Skeletal muscle cell (primary cell): ENCODE measurements at places on chromosomes 12 and 14.

- no peak for DNase-seq
Measured at GRCh38 chr12:104226672-104227071, 11.1 kb downstream of the TXNRD1 start.

GRCh38 chr14:60647837-60648248 lies 1.4 kb downstream of the SIX1 start:
- no peak for DNase-seq

- DNase-seq = no peak
Measured at GRCh38 chr12:75455839-75456238, 24.7 kb upstream of the GLIPR1 start.

- DNase-seq = no peak
Measured at GRCh38 chr12:77133566-77133965, 68.2 kb upstream of the E2F7 start.

DNA sequence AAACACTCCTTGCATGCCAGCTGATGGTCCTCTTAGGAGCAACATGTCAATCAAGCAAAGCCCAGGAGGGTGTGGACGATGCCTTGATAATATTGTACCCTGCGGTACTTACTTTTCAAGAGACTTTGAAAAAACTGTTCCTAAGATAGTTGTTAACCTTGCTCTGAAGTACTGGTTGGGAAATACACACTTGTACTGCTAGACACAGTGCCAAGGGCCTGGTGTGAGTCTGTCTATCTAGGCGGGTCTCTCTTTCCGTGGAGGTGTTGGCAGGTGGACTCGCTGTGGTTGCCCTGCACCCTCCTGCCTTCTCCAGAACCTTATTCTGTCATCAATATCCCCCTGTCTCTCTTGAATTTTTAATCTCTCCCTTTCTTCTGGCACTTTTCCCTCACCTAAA lies 189.4 kb downstream of the NRXN3 start:
- DNase-seq = no peak

DNA sequence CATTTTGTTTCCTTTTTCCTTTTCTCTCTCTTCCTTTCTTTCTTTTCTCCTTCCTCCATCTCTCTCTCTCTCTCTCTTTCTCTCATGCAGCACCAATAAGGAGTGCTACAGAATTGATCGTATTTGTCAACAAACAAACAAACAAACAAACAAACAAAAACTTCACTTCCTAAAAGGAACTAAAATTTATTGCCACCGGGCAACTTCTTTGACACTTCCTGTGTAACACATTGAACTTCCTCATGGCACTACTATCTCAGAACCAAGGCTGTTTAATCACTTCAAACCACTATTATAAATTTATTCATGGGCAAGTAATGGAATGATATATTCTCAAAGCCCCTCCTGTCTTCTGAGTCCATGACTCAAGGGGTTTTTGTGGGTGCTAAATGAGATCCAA lies 51.3 kb downstream of the SERPINA3 start:
- DNase-seq = no peak

DNA sequence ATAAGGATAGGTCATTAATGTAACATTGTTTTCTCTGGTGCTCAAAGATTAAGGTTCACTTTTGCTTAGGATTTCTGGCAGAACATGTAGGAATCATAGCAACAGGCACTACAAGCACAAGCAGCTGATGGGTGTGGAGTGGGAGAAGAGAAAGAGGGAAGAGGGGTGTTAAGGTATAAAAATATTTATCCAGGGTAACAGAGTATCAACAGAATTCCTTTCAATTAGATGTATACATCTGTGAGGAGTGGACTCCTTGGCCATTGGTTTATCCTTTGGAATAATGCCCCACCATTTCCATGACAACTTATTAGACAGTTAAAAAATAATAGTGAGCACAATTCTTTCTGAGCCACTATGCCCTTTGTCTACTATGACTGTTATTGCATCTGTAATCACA lies 388.3 kb upstream of the DDHD1 start:
- DNase-seq = no peak

- DNase-seq = no peak
Measured at GRCh38 chr12:128763395-128763794, 60.4 kb downstream of the SLC15A4 start.

- DNase-seq = no peak
Measured at GRCh38 chr14:73719791-73720190, 5.6 kb upstream of the PNMA1 start.

DNA sequence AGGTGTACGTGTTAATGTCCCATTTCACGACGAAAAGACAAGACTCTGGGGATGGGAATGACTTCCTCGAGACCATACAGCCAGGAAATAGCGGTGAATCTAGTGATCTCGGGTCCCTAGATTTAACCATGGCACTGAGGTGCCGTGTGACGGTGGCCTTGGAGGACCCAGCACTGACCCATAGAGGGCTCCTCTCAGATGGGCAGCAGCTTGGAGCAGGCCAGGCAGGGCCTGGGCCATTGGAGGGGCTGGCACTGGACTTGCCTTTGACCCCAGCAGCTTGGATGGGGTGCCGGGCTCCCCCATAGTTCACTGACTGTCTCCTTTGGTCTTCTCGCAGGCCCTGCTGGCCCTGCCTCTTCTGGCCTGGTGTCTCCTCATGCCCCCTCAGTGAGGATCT lies 5.4 kb downstream of the TCL1B start:
- no peak for DNase-seq

DNA sequence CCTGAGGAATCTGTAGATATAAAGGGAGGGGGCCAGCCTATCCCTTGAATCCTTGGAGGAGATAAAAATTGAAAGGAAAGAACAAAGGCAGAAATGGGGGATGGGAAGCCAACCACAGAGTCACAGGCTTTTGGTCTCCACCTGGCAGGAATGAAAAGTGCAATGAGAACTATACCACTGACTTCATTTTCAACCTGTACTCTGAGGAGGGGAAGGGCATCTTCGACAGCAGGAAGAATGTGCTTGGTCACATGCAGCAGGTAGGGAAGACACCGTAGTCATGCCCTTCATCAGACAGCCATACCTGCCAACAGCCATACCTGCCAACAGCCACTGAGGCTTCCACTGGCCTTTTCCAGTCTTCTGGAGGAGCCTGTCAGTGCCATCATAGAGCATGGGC lies 13.4 kb downstream of the ASB8 start:
- DNase-seq = no peak

DNA sequence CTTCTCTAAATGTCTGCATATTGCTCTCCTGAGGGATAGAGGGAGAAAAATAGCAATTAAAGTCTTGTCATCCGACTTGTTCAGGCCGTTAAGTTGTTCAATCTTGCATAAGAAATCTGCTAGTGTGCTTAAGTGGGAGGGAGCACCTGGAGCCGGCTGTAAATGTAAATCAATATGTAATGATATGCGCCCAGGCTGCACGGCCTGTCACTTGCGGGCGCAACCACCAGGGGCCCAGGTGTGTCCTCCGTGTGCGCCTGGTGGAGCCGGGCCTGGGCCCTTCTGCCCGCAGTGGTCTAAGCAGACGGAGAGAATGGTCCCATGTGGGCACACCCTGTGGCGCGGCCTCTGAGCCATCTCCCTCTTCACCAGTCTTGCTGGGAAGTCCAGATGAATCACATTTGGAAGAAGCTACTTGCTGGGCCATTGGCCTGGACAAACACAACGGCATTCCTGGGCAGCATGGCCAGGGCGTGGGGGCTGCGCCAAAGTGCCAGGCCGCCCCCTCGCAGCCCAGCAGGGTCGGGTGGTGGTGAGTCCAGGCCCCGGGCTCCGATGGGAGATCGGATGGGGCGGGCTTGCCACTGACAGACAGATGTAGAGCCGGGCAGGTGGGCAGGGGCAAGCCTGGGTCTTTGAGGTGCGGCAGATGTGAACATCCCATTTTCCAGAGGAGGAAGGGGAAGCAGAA lies 193.3 kb upstream of the C14orf180 start:
- DNase-seq = no peak

- DNase-seq = no peak
Measured at GRCh38 chr12:98456576-98457573, 58.5 kb upstream of the TMPO start.

GRCh38 chr14:67704484-67705089 lies 2.9 kb downstream of the RDH12 start:
- no peak for DNase-seq

DNA sequence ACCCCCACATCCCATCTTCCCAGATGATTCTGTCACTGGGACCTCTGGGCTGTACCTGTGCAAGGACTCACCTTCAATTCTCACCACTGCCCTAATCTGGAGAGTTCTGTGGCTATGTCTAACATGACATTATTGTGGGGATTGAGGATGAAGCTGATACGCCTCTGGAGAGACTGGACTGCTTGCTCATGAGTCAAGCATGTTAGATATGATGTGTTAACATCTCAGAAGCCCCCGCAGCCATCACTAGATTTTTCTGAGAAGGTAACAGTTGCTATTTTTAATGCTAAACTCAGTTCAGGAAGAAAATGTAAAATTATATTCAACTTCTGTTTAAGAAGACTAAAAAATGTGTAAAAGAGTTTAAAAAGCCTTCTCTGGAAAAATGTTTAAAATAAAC lies 25.7 kb downstream of the JKAMP start:
- no peak for DNase-seq

- DNase-seq = no peak
Measured at GRCh38 chr12:53506881-53507602, at the start of gene NPFF. Gene NPFF (minus strand): TSS chr12:53507484. CDS start chr12:53507474, 10 bp downstream.

GRCh38 chr14:22407033-22407432 lies 182.0 kb downstream of the DAD1 start:
- DNase-seq = no peak

DNA sequence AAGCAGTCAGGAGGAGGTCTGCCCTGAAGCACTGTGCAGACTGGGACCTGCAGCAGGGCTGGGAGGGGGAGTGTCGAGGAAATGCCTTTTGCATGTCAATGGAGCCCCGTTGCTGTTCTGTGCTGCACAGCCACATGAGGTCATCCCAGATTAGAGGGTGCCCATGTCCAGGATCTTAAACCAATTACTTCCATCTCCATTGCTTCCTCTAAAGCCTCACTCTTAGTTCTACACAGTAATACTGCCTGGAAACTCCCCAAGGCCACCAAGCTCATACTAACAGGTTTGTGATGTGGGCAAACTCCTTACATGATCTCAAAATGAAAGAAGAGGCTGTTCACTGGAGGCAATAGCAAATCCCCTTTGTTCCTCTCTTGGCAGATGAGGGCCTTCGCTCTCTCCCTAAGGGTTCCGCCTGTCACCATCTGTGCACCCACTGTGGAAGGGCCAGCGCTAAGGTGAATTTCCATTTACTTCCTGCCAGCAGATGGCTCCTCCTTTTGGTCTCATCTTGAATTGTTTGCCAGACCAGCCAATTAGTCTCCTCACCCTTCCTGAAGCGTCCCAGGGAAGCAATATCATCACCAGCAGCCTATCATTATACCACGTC lies 35.4 kb upstream of the LTA4H start:
- no peak for DNase-seq

GRCh38 chr12:130761537-130762318 lies 45.6 kb upstream of the RIMBP2 start:
- DNase-seq = peak; percentile 26

DNA sequence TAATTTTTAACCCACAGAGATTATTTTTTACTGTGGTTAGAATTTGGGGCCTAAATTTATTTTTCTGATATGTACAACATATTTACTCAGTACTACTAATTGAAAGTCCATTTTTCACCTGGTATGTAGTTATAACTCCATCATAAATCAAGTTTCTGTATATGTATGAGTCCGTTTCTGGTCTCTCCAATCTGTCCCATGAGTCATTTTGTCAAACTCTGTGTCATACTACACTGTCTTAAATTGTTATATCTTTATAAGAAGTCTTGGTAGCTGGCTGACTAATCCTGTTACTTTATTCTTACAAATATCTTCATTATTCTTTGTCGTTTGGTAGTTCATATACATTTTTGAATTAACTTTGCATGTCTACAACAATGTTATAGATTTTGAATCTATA lies 344.0 kb downstream of the PDZRN4 start:
- no peak for DNase-seq

DNA sequence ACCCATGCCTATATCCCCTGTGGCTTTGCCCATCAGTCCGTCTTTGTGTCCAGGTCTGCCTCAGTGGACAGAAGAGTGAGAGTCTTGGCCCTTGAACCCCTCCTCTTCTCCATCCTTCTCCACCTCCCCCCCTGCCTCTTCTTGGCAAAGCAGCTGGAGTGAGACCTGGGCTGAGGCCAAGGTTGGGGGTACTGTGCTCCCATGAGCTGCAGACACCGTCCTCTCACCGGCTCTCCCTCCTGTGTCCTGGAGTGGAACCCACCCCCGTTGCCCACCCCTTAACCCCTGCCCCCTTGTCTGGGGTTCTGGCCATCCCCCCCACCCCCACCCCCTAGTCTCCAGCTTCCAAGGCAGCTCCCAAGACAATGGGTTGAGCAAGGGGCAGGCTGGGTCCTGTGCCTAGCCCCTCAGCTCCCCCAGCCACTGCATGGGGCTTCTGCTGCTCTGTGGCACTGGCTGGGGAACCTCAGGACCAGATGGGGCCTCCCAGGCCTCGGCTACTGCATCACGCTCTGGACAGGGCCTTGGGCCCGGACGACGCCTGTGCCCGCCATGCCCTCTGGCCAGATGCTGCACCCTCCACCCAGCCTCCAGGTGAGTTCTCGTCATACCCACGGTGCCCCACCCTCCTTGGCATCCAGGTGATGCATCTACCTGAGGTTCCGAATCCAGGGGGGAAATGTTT lies 35.7 kb downstream of the RTL1 start:
- no peak for DNase-seq

GRCh38 chr12:123106640-123107359 lies 44.1 kb downstream of the PITPNM2 start:
- DNase-seq = no peak

DNA sequence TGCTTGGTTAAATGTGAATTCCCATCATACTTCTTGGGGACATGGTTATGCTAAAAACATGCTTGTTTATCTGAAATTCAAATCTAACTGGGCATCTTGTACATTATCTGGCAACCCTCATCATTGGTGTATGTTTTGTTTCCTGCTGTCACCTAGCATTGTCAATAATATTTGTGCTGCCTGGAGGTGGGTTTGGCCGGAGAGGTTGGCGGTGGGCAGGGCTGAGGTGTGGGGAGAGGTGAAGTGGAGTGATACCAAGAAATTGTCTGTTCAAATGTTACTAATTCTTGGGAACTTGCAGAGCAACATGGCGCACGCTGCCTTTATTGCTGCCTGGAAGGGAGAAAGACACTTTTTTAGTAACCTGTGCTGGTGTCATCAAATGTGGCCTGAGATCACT lies 280.5 kb downstream of the VRK1 start:
- DNase-seq = no peak

GRCh38 chr12:120276734-120277133 lies 11.2 kb upstream of the PXN start:
- no peak for DNase-seq

DNA sequence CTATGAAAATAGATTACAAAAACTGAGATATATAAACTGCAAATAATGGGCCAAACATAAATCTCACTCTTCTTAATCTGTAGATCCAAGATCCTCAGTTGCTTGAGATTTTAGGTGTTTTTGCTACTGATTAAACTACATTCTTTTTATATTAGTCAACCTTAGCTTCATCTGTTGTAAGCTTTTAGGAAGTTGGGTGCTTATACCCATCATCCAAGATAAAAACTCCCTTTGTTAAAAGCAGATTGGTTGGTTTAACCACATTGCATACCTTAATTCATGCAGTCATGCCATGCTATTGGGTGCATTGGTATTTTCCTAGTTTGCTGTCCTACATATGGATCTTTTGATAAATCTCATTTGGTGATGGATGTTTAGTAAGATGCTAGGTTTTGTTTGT lies 46.2 kb upstream of the DIP2B start:
- no peak for DNase-seq
